ENCODE measurements at places on chromosomes 13 and 19.

- no peak for DNase-seq
Observed at GRCh38 chr13:60572855-60573254, 175.8 kb downstream of the TDRD3 start.

DNA sequence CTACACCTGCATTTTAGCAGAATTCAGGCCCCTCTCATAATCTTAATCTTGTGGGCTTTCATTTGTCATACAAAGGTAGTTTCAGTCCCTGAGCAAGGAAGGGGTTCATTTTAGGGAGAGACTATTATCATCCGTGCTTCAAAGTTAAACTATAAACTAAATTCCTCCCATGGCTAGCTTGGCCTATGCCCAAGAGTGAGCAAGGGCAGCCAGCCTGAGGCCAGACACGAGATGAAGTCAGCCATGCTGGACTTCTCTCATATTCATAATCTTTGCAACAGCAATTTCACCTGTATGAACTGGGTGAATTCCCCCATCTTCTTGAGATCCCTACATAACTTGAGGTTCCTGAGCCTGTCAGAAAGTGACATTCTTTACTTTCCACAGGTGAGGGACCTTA lies 13.0 kb downstream of the ERICH4 start:
- DNase-seq: no peak

GRCh38 chr13:76741046-76741445 lies 145.2 kb downstream of the KCTD12 start:
- DNase-seq: no peak

- DNase-seq: no peak
Observed at GRCh38 chr19:34484328-34484727, 2.8 kb downstream of the WTIP start.

Data from GM10248 (cell line).